Esophagus squamous epithelium (tissue), 5 donors: ENCODE measurements at places on chromosomes 5 and 9.

GRCh38 chr9:114559830-114560513 is 27.6 kb upstream of the ATP6V1G1 start:
- no peak for DNase-seq

- no peak for DNase-seq
These were observed 27.8 kb downstream of the ZCCHC7 start for GRCh38 chr9:37148181-37148580.

- DNase-seq = no peak
These were observed 17.9 kb upstream of the C5orf47 start for GRCh38 chr5:173970878-173971650.

GRCh38 chr9:70595211-70595610 is 180.8 kb upstream of the KLF9 start:
- no peak for DNase-seq

- DNase-seq = no peak
These were observed 248.1 kb downstream of the PDE4D start for GRCh38 chr5:59645380-59645779.

DNA sequence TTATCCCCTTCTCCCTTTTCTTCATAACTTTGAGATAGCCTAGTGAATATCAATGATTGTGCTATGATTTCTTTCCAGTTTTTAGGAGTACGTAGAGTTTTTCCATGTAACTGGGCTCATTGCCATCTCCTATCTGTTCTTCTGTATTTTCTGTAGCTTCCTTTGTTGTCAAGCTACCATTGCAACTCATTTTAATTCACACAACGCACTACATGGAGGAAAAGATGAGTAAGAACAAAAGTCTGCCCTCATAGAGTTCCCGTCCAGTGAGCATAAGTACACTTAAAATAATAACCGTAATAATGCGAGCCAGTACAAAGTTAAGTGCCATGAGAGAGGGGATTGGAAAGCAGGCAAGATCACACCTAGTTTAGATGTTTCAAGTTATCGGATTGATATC is 177.7 kb downstream of the PAM start:
- DNase-seq = no peak

DNA sequence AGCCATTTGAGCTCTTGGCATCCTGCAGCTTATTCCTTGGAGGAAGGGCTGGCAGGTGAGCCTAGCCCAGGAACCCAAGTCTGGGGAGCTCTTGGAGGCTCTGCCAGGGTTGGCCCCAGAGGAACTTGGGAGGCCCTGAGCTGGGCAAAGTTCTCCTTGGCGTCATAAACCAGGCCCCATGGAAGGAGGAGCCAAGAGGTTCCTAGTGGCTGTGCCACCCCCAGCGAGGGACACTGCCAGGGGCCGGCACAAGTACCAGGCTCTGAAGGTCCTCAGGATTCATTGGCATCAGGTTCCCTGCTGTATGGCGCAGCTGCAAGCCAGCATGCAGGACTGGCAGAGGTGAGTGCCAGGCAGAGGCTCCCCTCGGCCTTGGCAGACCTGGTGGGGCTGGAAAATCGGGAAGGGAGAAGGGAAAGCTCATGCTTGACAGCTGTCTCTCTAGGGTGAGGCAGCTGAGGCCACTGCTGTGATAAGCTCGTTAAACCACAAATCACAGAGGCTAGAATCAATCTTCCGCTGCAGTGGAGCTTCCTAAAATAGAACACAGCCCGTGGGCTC is 54.6 kb upstream of the SYNPO start:
- DNase-seq = no peak

DNA sequence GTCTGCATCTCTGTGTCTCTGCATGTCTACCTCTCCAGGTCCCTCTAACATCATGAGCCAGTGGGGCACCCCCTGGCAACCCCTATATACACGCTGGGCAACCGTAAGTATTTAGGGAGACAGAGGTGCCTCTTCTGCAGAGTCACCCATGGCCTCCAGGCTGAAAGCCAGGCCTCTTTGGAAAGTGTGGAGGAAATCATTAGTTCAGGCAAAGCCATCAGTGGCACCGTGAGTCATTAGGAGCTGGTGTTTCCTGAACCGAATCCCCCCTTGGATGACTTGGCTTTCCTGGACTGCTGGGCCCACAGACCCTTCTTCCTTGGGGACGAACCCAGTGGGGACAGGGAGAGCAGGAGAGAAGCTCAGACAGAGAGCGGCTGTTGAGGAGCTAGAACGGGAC is 174.8 kb downstream of the OLFM1 start:
- DNase-seq = no peak

GRCh38 chr5:124733329-124733650 is 13.1 kb downstream of the ZNF608 start:
- DNase-seq = no peak

DNA sequence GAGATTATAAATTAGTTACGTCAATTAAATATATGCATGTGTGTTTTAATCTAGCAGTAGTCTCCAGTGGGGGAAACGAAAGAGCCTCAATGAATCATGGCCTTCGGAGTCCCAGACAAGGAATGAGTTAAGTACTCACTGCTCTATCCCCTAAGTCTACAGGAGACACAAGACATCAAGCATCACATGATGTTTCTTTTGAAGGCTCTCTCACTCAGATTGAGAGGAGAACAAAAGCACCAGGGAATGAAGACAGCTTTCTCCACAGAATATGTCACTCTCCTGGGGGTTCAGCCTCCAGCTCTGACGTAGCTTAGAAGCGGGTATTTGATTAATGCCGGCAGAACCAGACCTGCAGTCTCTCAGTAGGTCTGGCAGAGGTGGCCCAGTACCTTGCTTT is 381.4 kb downstream of the ACTL7B start:
- DNase-seq = no peak

- DNase-seq = no peak
These were observed 25.8 kb upstream of the TRIM32 start for GRCh38 chr9:116661037-116661954.

DNA sequence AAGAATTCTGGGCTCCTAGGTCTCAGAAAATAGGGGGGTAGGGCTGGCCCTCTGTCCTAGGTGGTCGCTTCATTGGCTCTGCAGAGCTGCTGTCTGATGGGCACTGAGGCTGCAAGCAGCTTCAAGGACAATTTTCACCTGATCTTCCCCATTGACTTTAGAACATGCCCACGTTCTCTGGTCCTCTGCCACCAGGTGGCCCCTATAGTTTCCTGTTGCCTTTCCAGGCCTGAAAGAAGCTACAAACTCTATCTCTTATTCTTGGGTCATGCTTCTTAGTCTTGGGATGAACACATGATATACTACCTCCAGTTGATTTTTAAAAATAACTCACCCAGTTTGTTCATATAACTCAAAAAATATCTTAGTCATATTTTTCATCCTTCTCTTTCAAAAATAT is 26.3 kb downstream of the SPZ1 start:
- DNase-seq = no peak

DNA sequence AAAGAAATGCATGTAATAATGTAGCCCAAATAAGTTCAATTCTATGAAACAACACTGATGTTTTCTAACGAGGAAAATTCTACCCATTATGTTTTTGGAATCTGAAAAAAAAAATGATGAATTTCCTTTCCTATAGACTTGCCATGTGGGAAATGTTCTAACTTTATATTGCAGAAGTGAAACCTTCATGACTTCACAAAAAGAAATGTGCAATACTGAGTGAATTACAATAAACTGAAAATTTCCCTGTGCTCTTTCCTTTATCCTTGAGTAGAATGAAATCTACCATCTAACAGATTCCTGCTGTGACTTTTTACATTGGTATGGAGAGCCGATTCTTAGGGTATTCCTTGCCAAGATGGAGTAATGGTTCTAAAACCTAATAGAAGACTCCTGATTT is 1622.5 kb downstream of the MAT2B start:
- DNase-seq = no peak

GRCh38 chr9:104802110-104802509 is 38.2 kb downstream of the NIPSNAP3B start:
- DNase-seq = no peak

DNA sequence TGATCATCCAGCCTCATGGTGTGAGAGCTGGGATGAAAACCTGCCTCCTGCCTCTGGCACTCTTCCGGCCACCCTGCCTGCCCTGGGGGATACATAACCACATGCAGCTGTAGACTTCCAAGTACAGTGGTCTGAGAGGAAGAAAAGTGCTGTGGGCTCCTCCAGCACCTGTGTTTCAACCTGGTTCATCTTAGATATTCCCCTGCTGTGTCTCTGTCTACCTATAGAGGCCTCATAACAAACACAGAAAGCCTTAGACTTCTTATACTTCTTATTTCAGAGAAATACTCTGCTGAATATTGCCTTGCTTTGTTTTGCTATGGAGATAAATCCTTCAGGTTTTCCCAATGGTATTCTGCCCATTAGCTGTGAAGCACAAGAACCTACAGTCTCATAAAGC is 19.6 kb upstream of the TNFAIP8 start:
- DNase-seq = no peak

- DNase-seq = no peak
These were observed 1.1 kb upstream of the LPAR1 start for GRCh38 chr9:111039231-111039906.

- DNase-seq = no peak
These were observed 58.1 kb upstream of the KLF9 start for GRCh38 chr9:70472268-70473249.

- no peak for DNase-seq
These were observed 87.6 kb downstream of the MAP1B start for GRCh38 chr5:72194846-72195245.

GRCh38 chr9:91151718-91152095 is 210.0 kb downstream of the AUH start:
- DNase-seq = no peak
